IMR-90 (cell line): ENCODE measurements at places on chromosomes 2 and 18. TPM values are rescaled to one million over a fixed set of nuclear protein-coding genes. Genes with fewer than 3 reads are reported as not detected.

The LAMA3 gene
- 0.18 and 0.28 TPM in 2 replicates for total RNA-seq

The KIAA1328 gene
- 7.0 and 7.2 TPM in 2 replicates for total RNA-seq

The NEURL3 gene
- not detected in 2 replicates for total RNA-seq

The HRH4 gene
- not detected in 2 replicates for total RNA-seq

The MRO gene
- not detected in 2 replicates for total RNA-seq

The BOLL gene
- not detected in 2 replicates for total RNA-seq

The USP37 gene
- 6.5 and 7.5 TPM in 2 replicates for total RNA-seq

The SCG2 gene
- total RNA-seq = 0.36 and 0.56 TPM in 2 replicates

The DTYMK gene
- total RNA-seq = 31.7 and 32.8 TPM in 2 replicates

The PROM2 gene
- not detected in 2 replicates for total RNA-seq

The TRIM43 gene
- not detected in 2 replicates for total RNA-seq

The ANKRD30BL gene
- total RNA-seq = not detected in 2 replicates

The ERLEC1 gene
- 40.3 and 63.6 TPM in 2 replicates for total RNA-seq

The CDKL4 gene
- 0.28 TPM in 1 of 2 replicates, not detected in the other for total RNA-seq

The CABYR gene
- 3.6 and 4.1 TPM in 2 replicates for total RNA-seq

The RND3 gene
- total RNA-seq = 331 and 449 TPM in 2 replicates

The LRRC30 gene
- total RNA-seq = not detected in 2 replicates

The VWA3B gene
- total RNA-seq = not detected in 2 replicates

The ANKRD30B gene
- not detected in 2 replicates for total RNA-seq

The AMMECR1L gene
- 14.0 and 16.1 TPM in 2 replicates for total RNA-seq

The NPPC gene
- total RNA-seq = 0.28 and 0.36 TPM in 2 replicates
